ENCODE measurements at places on chromosomes 4 and X.

GRCh38 chr4:155568641-155569220 lies 97.9 kb upstream of the GUCY1A1 start:
- DNase-seq = no peak

DNA sequence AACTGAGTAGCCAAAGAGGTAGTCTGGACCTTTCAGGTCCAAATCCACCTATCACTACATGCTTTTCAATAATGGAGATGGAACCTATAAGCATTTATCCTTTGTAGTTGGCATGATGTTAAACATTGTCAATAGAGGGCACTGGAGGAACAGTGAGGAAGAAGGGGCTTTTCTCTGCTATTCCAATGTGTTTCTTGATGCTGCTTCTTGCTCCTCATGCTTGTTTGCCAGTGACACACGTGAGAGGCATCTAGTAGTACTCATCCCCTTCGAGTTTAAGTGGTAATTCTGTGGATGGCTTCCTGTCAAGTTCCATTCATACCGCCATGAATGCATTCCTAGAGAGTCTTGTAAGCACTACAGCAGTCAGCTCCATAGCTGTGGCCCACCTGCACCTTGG lies 84.0 kb downstream of the NAA11 start:
- DNase-seq = no peak

- DNase-seq = no peak
Measured at GRCh38 chr4:164571593-164572390, 182.1 kb upstream of the SMIM31 start.

DNA sequence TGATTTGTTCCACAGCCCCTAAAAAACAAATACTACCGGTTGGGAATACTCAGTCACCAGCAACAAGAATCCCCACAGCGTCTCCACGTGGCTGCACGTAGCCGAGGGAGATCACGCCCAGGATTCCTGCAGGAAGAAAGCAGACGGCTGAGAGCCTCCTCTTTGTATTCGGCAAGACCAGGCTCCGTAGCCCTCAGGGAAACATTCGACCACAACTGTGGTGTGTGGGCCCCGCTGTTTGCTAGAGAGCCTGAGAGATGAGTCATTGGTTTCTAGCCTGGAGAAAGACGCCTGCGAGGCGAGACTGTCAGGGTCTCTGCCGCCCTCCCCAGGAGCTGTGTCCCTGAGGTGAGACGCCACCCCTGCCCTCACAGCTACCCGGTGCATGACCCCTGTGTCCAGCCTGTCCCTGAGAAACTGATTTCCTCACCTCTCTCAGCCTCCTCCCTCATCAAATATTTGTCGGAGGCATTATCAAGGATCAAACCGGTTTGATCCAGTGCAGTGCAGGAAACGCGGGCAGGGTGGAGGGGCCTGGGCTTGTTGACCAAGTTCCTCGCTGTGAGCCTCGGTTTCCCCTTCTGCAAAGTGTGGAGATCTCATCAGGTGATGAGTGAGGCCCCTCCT lies 4.7 kb upstream of the S100P start:
- DNase-seq = no peak

GRCh38 chr4:177242651-177243286 lies 66.9 kb upstream of the NEIL3 start:
- no peak for DNase-seq

DNA sequence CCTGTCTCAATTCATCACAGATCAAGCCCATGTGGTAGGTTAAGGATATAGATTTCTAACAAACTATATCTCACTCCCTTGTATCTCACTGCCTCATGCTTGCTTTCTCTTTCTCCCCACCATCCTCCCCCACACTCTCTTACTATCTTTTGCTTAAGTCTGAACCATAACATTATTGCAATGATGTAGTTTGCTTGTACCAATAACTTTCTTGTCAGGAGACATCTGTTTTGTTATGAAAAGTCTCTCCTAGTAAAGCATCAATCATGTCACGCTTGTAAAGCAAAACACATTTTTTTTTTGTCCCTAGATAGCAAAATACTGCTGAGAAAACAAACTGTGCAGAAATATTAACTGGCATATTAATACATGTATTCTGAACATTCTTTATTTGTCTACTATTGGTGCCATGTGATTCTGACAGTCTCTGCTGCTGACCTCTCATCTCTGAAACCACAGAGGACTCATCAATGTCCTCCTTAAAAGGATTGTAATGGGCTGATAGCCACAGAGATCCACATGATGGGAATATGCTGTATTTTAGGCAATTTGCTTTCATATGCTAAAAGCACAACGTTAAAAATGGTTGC lies 217.5 kb downstream of the VEGFC start:
- DNase-seq = no peak

DNA sequence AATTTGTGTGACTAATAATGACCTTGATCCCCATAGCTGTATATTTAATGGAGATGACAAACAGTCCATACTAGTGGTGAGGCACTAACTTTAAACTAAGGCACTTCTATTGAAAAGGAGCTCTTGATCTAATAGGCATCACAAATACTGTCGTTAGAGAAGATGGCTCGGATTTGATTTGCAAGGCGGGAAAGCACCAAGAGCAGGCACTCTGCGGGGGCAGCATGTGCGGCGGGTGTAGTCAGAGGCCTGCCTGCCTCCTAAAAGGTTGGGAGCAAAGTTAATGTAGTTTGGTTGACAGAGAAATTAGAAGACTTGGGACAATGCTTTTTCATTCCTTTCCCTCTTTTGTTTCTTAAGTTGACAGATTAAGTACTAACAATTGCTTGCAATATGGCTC lies 278.8 kb downstream of the CFAP299 start:
- no peak for DNase-seq

GRCh38 chrX:152884171-152884570 lies 13.7 kb upstream of the ZNF185 start:
- DNase-seq = no peak

DNA sequence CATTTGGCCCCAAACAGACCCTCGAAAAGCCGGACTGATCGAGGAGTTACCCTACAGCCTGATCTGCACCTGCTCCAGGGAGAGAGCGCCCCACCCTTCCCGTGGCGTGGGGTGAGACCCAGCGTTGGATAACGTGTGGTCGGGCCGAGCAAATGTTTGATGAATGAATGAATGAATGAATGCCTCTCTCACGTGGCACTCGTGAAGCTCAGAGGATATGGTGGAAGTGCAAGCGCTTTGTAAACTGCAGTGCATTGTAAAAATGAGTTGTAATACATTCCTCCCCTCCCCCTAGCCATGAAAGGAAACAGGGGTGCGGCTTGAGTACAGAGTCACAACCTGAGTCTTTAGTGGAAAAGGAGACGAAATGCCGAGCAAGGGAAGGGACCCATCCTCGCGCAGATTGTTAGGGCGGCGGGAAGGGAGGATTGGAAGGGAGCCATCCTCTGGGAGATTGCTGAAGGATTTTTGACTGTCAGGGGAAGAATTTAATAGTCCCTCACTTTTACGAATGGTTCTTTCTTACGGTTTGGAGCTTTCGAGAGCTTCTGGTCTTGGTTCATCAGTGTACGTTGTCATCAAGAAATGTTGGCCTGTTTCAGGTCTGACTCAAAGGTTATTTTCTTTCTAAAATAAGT lies 772 bp upstream of the FBXW7 start:
- DNase-seq = no peak

DNA sequence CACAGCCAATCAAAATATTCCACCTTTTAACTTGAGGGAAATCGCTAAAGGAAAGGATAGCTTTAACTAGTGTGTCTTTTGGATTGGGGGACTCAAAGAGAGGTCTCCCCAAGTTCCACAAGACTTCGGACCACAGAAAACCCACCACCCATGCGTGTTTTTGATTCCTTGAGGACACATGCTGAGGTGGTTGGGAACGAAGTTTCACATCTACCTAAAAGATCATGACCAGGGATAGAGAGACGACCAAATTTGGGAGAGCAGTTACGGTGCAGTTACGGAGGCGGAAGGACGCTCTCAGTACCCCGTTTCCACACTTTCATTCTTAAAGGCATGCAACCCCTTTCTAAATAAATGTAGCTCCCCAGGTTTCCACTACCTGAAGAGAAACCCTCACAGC lies 1.1 kb downstream of the PCYT1B start:
- DNase-seq = no peak

GRCh38 chr4:5780831-5781480 lies 70.0 kb downstream of the EVC start:
- DNase-seq = no peak

GRCh38 chr4:181611946-181612600 lies 631.1 kb upstream of the TENM3 start:
- no peak for DNase-seq

GRCh38 chr4:47499700-47500099 lies 14.6 kb downstream of the ATP10D start:
- no peak for DNase-seq

GRCh38 chr4:150501009-150501727 lies 80.8 kb upstream of the MAB21L2 start:
- no peak for DNase-seq

DNA sequence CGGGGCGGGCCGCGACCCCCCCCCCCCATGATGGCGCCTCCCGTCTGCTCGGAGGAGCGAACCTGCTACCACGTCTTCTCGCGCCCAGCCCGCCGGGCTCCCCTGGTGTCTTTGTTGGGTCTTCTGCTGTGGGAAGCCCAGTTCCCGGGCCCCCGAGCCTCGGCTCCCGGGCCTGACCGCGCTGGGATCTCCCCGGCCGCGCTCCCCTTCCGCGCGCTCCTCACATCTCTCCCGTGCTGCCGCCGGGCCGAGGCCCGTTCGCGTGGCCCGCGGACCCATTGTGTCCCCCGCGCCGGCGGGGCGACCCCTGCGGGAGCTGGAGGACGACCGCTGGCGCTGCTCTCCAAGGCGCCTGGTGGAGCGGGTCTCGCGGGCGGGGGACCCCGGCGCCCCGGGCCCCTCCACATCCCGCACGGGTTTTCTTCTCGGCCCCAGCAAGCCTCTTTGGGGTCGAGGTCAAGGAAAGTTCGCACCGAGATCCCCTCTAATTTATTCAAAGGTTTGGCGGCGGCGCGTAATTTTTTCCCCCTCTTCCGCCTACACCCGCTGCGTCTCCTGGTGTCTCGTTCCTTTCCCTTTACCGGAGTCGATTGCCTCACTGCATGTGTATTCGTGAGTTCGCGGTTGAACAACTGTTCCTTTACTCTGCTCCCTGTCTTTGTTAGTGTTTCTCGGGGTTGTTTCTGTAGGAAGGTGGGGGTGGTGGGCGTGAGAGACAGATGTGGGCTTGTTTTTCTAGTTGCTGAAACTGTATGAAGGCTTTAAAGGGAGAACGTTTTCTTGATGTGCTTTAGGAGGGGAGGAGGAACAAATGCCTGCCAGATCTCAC lies 770 bp downstream of the SMAD1 start:
- no peak for DNase-seq

DNA sequence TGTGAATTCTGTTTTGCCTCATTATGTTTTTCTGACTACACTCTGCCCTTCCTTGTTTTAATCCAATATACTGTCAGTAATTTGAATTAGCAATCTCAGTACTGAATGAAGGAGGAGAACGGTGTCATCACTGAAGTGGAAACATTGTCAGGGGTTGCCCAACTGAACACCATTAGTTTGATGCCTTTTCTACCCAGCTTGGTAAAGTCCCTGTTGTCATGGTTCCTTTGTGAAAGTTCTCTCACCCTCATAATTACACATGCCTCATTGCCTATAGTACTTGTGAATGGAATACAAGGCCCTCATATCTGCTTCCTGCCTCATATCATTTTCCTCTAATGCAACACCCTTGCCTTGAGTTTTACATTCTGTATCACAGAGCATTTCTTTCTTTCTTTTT lies 76.9 kb downstream of the RRAGB start:
- no peak for DNase-seq

DNA sequence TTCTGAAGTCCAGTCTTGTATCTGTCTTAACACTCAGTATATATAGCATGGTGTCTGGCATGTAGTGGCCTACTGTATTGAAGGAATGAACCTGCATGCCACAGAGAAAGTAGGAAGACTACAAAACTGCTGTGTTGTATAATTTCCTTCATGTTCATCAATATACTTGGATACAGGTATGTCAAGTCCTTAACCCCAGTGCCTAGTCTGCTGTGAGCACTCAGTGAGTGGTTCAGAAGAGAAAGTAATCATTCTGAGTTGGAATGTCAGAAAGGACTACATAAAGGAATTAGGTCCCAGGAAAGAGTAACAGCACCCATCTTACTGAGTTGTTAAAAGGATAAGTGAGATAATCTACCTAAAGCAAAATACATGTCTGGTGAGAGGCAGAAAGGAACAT lies 32.0 kb downstream of the ABCE1 start:
- no peak for DNase-seq

GRCh38 chr4:108094131-108094530 lies 74.6 kb downstream of the LEF1 start:
- DNase-seq = no peak

GRCh38 chr4:113707048-113707447 lies 54.5 kb downstream of the CAMK2D start:
- DNase-seq = no peak

- DNase-seq = no peak
Measured at GRCh38 chr4:185238215-185238681, 28.9 kb downstream of the SNX25 start.

All from cerebellar nuclear complex (tissue), 1 donor.